Hematopoietic multipotent progenitor cell treated with erythropoietin and hydrocortisone succinate and interleukin-3 and kit ligand, for 8 days (in vitro differentiated cells): ENCODE measurements at places on chromosomes 6 and 20.

- DNase-seq: no peak
Measured at GRCh38 chr6:50381099-50381415, 331.3 kb upstream of the DEFB112 start.

- DNase-seq: no peak
Measured at GRCh38 chr6:16817594-16817993, 56.3 kb upstream of the ATXN1 start.

GRCh38 chr20:63056236-63057170 is 49.7 kb upstream of the BHLHE23 start:
- peak; percentile 9 for DNase-seq

DNA sequence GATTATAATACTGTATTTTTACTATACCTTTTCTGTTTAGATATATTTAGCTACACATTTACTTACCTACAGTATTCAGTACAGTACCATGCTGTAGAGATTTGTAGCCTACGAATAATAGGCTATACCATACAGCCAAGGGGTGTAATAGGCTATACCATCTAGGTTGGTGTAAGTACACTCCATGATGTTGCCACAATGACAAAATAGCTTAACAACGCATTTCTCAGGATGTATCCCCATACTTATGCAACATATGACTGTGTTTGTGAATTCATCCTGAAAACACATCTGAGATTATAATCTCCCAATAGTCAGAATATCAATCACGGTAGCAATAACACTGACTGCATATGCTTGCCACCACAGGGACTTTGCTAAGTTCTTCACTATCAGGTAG is 20.7 kb downstream of the B4GALT5 start:
- DNase-seq: no peak

DNA sequence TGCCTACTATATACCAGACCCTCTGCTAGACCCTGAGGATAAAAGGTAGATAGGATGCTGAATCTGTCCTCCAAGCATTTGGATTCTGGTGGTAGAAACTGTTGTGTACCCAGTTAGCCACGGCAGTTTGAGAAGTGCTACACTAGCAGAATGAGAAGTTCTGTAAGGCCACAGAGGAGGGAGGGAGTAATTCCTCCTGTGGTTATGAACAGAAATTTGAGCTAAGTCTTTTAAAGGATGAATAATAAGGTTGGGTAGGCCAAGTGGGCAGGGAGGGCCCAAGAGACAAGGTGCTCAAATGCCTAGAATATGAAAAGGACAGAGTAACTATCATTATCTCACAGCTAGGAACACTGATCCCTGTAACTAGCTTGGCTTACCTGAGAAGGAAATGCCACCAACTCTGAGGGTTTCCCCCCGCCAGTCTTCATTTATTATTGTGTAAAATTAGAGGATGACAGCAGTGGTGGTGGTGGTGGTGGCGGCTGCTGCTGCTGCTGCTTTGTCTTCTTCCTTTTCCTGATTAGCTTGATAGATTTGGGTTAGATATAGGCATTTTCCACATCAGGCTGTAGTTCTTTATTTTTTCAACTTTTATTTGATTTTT is 243.3 kb downstream of the PRL start:
- DNase-seq: no peak

DNA sequence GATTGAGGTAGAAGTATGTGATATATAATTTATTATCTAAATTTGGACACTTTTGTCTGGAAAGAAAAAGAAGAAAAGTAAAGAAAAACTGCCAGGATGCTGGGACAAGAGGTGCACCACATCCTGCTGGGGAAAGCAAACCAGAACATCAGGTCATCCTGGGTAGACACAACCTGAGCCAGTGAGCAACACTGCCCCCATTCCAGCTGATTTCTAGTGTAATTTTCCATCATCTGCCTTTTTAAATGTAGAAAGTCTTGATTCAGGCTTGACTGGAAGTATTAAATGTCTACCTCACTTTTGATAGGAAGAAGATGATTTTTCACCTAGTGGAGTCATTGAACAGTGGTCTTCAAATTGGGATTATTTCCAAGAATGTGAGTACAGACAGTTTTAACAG is 1164.5 kb upstream of the CITED2 start:
- DNase-seq: no peak

DNA sequence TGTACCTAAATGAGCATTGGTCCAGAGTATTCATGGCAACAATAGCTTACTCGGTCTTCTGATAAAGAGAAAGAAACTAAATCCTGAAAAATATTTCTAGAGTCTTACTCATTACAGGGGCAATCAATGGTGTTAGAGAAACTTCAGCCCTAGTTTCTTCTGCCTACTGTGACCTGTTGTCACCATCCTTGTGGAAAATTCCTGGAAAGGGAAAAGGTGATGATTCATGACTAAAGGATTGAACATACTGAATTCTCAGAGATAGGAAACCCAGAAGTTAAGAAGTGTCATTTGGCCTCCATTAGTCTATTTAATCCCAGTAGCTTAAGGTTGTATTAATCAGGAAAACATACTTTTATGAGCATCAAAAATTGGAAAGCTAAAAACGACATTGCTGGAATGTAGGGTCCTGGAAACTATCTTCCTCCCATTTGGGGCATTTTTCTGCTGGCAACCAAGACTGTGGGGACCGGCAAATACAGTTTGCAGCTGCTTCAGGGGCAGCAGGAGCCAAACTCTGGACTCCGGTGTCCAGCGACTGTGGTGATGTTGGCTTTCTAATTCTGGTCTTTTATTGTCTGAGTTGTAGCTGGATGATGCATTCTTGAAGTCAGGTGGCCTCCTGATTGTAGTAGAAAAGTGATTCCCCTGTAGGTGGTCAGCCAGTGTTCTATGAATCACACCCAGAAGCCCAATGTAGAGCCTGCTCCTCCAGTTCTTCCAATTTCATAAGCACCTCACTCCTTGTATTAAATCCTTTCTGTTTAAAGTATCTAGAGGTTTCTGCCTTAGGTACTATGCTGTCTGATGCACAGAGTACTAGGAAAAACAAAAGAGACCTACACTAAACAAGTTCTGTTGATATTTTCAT is 67.6 kb downstream of the LCA5 start:
- DNase-seq: no peak

DNA sequence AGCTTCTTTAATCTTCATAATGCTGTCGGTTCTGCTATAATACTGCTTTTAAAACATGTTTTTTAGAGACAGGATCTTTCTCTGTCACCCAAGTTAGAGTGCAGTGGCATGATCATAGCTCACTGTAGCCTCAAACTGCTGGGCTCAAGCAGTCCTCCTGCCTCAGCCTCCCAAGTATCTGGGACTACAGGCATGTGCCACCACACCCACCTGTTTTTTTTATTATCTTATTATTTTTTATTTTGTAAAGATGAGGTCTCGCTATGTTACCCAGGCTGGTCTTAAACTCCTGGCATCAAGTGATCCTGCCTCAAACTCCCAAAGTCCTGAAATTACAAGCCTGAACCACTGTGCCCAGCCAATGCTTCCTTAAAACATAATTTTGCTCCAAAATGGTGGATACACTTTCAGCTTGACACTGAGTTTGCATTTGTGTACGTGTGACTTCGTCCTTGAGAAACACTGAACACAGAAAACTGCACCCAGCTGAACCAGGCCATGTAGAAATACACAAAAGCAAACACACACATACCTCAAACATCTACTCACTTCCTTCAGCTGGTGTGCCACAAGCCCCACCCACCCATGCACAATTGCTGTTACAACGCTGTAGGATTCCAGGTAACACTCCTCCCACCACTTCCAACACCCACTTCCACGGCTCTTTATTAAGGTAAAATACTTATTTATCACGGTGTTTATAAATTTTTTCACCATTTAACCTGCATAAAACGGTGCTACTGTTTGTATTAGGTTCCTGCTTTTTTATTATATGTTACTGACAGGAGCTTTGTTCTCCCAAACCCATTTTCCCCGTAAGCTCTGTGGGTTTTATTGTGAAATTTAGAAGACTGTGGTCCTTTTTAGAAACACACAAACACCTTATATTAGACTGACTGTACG is 109.1 kb downstream of the TSHZ2 start:
- no peak for DNase-seq

- no peak for DNase-seq
Measured at GRCh38 chr6:20918868-20919267, 384.6 kb downstream of the CDKAL1 start.

DNA sequence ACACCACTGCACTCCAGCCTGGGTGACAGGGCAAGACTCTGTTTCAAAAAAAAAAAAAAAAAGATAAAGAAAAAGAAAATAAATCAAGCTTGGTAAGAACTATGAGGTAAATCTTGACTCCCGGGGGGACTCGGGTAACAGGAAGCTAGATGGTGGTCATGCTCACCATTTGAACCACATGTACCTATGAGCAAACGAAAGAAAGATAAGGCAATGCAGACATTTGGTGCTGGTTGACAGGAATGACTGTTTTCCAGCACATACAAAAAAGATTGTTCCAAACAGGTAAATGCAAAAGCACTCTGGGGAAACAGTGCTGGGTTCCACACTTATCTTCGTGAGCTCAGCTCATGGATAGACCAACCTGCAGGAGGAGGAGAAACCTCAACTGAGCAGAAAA is 22.8 kb upstream of the PTPN1 start:
- no peak for DNase-seq

DNA sequence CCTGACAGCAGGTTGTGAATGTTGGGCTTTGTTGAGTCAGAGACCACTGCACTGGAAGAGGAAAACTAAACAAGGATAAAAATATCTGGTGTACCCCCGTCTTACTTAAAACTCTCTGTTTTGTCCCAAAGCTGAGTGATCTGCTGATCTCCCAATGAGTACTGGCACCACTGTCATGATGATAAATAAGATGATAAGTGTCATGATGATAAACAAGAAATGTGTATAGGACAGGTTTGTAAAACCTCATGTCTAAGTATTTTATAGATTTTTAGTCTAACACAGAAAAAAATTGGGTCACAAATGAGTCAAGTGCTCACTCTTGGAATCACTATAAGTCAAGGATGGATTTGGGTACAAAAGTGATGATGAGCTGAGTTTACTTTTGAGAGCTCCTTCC is 8.5 kb upstream of the SIM1 start:
- DNase-seq: no peak

- no peak for DNase-seq
Measured at GRCh38 chr6:90390379-90390778, 93.7 kb upstream of the BACH2 start.

- peak; percentile 14 for DNase-seq
Measured at GRCh38 chr6:30450909-30451841, 38.1 kb upstream of the HLA-E start.

DNA sequence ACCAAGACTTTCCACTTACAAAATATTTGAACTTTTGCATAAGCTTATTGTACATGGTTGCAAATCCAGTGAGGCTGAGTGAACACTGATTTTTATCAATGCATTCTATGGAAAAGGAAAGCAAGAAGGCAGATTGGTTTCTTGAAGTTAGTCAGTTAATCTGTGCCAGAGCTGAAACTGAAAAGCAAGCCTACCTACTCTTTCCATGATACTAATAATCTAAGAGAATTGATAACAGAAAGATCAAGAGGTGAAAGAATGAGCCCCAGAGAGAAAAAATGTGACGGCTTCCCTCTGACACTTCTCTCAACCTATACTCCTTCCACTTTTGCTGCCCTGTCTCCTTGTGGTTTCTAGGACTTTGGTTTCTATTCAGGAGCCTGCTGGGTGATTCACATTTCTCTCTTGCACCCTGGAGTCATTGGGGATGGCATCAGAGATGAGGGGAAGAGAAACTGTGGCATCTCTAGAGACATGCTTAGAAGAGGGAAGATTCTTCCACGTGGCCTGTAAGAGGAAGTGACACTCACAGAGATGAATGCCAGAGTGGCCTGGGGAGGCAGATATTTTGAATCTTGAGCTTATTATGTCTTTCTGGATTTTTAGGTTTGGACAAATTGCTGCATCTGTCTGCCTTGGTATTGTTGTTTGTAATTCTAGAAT is 158.6 kb upstream of the RIMS1 start:
- no peak for DNase-seq

- no peak for DNase-seq
Measured at GRCh38 chr6:164130151-164130550, 715.6 kb downstream of the QKI start.

DNA sequence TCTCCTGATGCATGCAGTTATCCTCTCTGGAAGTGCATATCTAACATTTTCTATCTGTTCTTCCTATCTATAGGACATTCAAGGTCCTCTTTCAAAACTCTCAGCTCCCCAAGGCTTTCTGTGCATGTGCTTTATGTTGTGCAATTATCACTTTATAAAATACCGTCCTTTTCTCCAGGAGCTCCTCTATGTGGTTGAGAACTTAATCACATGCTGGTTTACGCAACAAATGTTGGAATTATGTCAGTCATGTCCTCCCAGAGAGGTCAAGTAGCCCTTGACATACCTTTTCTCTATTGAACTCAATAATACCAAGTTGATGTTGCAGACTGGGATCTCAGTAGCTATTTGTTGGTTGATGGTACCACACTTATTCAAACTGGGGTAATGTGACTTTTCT is 388.4 kb downstream of the BTBD3 start:
- DNase-seq: no peak
